HuH-7.5 (cell line): ENCODE measurements at places on chromosomes 2 and 18.

GRCh38 chr2:129661935-129662334, 317.5 kb upstream of the RAB6C start:
- DNase-seq: no peak

DNA sequence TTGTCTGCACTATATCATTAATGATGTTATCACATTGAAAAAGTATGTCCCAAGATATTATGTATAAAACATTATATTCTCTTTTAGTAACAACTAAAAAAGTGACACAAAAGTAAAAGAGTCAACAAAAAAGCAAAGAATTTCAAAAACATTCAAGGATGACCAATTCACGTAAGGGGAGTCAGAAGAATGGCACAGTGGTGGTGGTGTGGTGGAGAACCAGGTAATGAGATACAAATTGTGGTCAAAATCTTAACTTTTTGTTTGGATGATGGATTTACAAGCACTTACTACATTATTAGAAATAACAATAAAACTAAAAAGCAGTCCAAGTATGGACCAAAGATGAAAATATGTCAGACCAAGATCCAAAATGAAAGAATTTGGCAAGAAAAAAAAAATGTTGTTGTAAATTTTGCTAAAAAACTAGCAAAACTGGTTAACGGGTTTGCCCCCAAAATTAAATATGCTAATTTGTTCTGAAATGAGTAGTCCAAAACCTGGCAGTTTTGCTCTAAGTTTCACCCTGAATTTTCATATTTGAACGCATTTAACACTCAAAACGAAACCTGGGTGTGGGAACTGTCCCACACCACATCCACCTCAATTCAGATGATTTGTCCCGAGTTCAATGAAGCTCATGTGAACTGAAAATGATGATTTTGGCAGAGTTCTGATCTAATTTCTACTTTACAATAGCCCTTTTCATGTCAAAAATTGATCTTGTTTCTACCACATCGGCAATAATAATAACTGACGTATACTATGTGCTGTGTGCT, 135.8 kb downstream of the IKZF2 start:
- no peak for DNase-seq

DNA sequence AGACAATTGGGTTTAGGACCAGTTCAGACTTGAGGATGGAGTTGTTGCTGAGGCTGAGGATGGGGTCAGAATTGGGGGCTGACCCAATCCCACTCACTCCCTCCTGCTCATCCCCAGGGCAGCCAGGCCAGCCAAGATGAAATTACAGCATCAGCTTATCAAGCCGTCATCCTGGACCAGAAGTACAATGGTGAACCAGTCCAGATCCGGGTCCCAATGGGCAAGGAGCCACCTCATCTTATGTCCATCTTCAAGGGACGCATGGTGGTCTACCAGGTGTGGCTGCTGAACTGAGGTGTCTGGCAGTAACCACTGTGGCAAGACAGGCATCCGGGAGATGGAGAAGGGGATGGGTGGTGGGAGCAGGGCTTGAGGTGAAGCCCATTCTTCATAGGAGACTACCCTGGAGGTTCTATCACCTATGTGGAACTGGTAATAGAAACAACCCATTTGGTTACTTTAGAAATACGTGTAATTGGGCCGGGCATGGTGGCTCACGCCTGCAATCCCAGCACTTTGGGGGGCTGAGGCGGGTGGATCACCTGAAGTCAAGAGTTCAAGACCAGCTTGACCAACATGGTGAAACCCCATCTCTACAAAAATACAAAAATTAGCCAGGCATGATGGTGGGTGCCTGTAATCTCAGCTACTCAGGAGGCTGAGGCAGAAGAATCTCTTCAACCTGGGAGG, 13.9 kb downstream of the VIL1 start:
- DNase-seq: no peak

GRCh38 chr2:40181855-40182254, 270.0 kb downstream of the SLC8A1 start:
- no peak for DNase-seq

DNA sequence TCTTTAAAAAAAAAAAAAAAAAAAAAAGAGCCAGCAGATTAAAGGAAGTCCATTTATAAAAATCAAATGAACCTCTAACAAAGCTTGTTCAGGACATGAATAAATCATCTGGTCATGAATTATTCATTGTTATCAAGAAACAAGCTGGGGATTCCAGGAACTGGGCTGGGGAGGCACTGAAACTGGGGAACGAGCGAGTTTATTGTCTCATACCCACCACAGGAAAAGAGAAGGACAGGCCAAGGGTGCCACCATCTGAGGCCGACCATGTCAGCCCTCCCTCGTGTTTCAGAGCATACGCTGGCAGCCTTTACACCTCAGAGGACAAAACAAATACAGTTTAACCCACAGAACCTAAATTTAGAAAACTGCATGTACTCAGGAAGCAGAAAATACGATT, 164.2 kb downstream of the VWC2L start:
- no peak for DNase-seq

- DNase-seq: no peak
These were observed 748.2 kb upstream of the ACVR2A start for GRCh38 chr2:147096671-147097070.

DNA sequence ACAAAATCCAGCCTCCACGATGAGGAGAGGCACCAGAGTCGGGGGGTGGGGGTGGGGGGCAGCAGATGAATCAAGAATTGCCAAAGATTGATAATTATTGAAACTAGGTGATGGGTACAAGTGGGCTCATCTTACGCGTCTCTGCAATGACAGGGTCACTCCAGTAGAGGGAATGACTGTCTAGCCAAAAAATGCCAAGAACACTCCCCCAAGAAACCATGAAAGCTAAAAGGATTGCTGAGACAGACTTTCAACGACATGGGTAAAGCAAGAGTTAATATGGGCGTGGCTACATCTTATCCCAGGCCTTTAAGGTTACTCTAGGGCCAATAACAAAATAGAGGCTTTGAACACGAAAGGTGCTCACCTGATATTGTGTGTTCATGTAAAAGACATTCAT, 86.5 kb downstream of the STK39 start:
- no peak for DNase-seq

- no peak for DNase-seq
These were observed 298.7 kb upstream of the ACVR2A start for GRCh38 chr2:147546109-147546508.

- no peak for DNase-seq
These were observed 22.6 kb upstream of the FZD5 start for GRCh38 chr2:207792244-207792785.

- no peak for DNase-seq
These were observed 321.5 kb downstream of the SLC8A1 start for GRCh38 chr2:40130251-40130994.

DNA sequence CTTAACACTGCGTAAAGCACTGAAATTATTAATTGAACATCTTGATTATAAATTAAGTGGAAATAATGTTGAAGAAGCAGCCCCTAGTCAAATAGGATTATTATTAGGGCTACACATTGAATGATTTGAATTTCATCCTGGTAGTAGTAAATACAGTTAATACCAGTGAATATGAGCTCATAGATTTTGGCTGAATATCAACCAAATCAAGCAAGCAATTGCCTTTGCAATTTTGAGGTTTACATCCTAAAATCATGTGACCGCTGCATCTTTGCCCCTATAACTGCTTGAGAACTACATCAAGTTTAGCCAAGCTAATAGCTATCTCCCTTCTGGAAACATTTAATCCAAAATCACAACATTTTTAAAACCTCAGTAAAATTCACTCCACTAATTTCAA, 801.2 kb upstream of the PIK3C3 start:
- DNase-seq: no peak

GRCh38 chr2:241105641-241106040, 3.6 kb upstream of the MTERF4 start:
- no peak for DNase-seq

DNA sequence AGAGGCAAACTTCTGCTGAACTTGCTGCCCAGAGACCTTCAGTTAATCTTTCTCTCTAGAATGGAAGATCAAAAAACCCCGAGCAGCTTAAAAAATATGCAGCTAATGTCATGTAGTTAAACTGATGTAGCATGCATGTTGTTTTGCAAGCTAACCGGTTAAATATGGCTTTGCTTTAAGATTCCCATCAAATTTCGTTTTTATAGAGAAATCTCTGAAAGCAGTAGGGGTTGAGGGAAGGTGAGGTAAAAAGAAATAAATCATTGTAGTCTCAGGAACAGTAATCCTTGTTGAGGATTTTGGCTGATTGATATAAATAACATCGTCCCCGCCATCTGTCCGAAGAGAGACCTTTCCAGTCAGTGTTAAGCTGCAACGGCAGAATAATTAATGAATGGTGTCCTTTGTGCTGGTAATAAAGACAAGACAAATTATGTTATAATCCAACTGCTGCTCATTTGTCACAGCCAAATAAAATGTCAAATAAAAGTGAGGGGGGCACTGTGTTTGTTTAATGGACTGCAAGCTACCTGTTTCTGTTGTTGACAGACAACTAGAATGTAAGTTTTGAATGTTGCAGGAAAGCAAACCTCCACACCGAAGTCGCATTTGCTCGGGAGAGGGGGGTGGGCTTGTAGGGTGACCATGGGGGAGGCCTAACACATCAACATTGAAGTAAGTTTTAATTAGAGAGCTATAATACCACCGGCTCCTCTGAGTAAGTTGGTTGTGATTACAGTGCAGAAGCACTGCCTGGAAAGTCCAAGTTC, 555.5 kb downstream of the ARHGAP15 start:
- no peak for DNase-seq

GRCh38 chr2:189791338-189792042, 7.2 kb downstream of the PMS1 start:
- no peak for DNase-seq

DNA sequence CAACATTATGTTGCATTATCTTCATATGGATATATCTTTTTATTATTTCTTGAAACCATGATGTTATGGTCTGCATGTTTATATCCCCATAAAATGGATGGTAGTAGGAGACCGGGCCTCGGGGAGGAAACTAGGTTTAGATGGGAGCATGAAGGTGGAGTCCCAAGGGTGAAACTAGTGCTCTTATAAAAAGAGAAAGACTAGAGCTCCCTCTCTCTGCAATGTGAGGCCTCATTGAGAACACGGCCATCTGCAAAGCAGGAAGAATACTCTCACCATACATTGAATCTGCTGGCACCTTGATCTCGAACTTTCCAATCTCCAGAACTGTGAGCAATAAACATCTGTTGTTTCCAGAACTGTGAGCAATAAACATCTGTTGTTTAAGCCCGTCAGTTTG, 64.0 kb downstream of the NXPH2 start:
- no peak for DNase-seq

DNA sequence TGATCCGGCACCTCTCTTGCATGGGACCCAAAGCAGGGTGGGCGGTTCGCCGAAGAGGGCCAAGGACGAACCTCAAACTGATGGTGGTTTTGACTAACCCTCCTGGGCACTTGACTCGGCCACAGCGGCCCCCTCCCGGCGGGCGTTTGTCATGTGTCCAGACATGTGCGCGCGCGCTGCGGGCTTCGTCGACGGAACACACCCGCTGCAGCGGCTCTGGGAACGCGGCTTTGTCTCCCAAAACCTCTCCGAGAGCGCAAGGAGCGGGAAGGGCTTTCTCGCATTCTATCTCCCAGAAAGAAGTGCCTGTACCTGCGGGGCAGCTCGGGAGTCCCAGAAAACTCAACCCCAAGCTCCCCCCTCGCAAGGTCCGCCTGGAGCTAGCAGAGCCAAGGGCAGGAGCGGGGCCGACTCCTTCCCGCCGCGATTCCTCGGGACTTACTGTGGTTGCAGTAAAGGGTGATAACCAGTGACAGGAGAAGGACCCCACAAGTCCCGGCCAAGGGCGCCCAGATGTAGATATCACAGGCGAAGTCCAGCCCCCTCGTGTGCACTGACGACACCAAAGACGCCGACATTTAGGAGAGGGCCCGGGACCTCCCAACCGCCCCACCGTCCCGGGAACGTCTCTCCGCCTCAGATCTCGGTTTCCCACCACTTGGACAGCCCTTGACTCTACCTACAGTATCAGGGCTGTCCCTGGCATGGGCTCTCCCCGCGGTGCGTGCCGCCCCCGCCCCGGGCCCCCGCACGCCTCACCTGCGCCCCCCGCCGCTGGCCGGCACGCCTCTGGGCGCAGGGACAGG, 1.6 kb downstream of the CD8A start:
- DNase-seq: no peak

DNA sequence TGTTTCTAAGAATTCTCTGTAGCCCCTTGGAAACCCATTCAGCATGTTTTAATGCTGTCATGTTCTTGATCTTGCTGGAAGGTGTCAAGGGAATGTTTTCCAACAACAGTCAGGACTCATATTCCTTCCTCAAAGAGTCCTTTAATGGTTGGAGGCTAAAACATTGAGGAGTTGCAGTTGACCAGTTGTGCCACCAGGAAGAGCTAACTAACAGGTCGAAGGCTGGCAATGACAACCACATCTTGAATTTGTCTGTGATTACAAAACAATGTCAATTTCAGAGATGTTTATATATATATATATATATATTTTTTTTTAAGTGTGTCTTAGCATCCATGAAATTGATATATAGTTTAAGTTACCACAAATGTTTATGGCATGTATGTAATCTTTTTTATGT, 151.5 kb downstream of the INO80D start:
- DNase-seq: no peak

DNA sequence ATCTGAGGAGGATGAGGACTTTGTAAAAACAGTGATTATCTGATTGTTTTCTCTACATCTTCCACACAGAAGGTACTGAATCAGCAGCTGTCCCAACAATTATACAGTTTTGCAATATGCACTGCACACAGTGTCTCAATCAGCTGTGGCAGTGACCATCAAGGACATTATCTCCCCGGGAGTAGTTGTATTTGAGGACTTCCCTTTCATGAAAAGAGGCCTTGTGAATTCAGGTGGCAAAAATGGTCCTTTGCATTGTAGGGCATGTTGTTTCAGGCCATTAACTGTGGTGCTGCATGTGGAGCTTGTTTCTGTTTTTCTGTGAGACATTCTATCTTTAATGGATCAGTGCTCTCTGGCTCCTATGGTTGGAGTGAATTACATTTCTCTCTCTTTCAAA, 779.4 kb upstream of the FSHR start:
- no peak for DNase-seq

- DNase-seq: no peak
These were observed 53.1 kb downstream of the TTC27 start for GRCh38 chr2:32680942-32681341.

DNA sequence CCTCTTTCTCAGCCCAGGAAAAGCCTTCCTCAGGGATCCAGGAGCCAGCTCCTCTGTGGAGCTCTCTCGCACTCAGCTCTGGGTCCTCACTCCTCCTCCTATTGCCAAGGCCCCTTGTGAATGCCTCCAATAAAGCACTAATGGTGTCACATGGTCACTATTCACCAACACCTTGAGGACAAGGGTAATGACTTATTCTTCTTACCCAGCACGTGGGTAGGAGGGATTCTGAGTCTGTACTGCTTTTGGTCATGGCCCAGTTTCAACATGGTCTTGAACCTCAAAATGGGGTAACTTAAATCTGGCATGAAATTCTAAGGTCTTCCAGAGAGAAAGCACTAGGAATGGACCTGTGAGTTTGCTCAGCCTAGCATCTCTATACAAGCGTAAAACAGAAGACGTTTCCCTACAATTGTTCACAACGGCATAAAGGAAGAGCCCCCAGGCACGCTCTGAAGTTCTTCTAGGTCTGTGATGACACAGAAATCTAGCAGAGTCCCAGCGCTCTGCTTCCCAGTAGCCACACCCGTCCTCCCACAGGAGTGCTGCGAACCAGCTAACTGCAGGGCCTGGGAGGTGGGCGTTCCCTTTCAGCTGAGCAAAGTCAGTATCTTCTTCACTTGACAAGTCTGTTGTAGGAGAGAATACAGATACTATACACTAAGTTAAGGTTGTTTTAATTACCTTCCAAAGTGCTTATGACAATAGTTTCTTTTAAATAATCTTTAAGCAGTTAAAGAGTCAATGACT, 14.6 kb upstream of the KIDINS220 start:
- DNase-seq: no peak

GRCh38 chr2:232142049-232142448, 180.5 kb downstream of the DIS3L2 start:
- peak; percentile 22 for DNase-seq

- no peak for DNase-seq
These were observed 126.8 kb downstream of the SLC8A1 start for GRCh38 chr2:40325116-40325515.
